ENCODE measurements at places on chromosomes 5 and 9.

DNA sequence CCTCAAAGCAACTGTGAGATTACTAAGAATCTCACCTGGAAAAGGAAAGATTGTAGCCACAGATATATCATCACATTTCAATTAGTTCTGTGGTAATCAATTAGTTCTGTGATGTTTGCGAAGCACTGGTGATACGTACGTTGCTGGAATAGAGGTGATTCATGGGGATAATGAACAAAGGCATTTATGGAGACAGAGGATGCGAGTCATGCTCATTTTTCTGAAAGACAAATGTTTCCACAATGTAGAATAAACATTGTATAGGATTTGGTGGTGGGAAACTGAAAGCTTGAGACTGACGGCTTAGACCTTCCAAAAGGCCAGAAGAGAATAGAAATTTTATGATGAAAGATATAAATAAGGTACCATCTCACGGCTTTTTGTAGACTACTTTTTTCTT, 507.3 kb upstream of the TYRP1 start:
- DNase-seq, result no peak

DNA sequence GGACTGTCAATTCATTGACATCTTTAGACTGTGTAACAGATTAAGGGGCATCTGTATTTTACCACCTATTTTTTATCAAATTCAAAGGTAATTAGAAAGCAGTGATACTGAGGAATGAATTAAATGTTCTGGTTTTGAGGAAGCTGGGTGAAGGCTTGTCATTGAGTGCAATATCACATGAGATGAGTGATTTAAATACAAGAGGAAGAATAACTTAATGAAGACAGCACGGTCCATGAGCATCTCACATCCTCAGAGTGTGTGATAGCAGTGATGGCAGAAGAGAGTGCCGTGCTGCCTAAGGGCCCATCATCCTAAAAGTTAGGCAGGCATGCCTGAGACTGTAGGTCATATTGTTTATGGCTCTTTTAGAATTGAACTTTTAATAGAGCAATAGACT, 263.3 kb downstream of the MAST4 start:
- DNase-seq, result no peak

GRCh38 chr5:151076616-151077015, 4.2 kb downstream of the TNIP1 start:
- DNase-seq, result no peak

- DNase-seq, result no peak
Measured at GRCh38 chr9:101140764-101141163, 112.2 kb downstream of the PLPPR1 start.

GRCh38 chr9:124216474-124217176, 41.1 kb upstream of the NEK6 start:
- DNase-seq, result no peak
